ENCODE measurements at places on chromosomes 12 and 14.

- no peak for DNase-seq
Measured at GRCh38 chr12:131860472-131861260, 32.5 kb downstream of the MMP17 start.

GRCh38 chr12:62909340-62909739, 25.6 kb downstream of the PPM1H start:
- DNase-seq: no peak

- DNase-seq: no peak
Measured at GRCh38 chr14:33948145-33948868, 2.6 kb downstream of the EGLN3 start.

DNA sequence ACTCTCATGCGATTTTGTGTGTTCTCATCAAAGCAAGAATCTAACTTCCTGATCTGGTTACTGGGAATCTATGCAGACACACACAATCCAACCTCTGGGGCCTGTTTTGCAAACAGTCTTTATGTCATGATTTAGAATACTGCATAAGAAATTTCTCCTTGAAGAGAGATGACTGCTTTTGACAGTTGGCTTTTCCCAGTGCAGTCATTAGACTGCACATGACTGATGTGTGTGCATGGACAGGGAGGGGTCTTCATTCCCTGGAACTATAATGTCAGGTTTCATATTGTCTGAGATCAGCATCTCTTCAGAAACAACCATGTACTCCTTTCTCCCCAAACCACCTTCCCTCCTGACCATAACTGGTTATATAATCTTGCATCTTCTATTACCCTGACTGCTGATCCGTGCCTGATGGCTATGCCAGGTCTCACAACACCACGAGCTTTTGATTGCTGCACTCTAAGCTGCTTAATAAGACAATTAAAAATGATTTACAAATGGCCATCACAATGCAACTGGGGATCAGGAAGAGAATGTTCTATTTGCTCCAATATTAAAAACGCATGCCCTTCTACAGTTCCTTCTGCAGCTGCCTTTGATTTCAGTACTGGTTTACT, 995.4 kb downstream of the NRXN3 start:
- no peak for DNase-seq

GRCh38 chr12:24378548-24379407, 429.3 kb upstream of the SOX5 start:
- no peak for DNase-seq

DNA sequence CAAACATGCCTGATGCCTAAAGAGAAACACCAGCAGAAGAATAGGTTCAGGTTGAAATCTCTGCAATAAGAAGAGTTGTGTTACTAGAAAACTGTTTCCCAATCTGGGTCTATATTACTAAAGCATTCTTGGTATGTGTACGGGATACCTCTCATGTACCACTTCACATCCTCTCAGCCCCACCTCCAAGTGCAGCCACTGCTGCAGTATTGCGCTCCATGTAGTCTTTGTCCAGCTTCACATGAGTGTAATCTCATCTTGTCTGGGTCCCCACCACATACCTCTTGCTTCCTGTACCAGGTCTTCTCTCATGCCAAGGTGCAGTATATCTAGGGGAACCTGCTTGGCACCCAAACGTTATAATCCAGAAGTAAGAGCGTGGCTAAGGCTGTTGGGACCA, 187.5 kb upstream of the EEA1 start:
- no peak for DNase-seq

All from stimulated activated CD4-positive, alpha-beta T cell treated with anti-CD3 and anti-CD28 coated beads, Interleukin-1b, Interleukin-23, amount 100 ng/mL, for 1 hour (primary cell).